NCI-H460 (cell line): ENCODE measurements at places on chromosomes 1 and 21.

- DNase-seq, result no peak
These were observed 24.7 kb downstream of the LYST start for GRCh38 chr1:235841938-235842545.

- no peak for DNase-seq
These were observed 22.4 kb upstream of the PADI2 start for GRCh38 chr1:17141441-17142197.

GRCh38 chr1:150371110-150371509 is 7.2 kb downstream of the RPRD2 start:
- DNase-seq, result no peak

- no peak for DNase-seq
These were observed 22.9 kb downstream of the SMAP2 start for GRCh38 chr1:40396420-40396819.

DNA sequence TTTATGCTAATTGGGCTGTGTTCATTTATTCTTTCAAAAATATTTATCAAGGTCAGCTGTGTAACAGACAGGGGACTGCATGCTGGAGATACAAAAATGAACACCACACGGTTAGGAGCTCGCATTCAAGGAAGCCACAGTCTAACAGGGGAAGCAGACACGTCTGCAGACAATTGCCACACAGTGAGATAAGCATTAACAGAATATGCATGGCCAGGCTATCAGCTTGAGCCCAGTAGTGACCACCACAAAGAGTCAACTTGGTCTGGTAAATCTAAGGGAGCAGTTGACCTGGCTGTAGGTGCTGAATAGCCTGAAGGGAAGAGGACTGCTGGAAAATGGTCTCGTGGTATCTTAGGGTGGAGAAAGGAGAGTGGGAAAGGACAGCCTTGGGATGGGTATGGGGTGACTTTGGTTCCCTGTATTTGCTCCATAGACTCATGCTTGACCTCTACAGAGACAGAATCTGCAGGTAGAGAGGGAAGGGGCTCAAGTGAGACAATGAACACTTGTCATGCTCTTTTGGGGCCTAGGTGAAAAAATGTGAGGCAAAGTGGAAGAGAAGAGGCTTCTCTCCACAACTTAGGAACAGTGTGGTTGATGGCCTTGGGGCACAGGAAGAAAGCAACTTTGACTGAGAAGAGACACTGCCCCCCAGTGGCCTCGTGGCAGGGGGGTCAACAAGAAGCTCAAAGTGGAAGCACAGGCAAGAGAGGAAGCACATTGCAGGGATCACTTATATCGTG is 7.6 kb upstream of the NPL start:
- peak; percentile 81 for DNase-seq

DNA sequence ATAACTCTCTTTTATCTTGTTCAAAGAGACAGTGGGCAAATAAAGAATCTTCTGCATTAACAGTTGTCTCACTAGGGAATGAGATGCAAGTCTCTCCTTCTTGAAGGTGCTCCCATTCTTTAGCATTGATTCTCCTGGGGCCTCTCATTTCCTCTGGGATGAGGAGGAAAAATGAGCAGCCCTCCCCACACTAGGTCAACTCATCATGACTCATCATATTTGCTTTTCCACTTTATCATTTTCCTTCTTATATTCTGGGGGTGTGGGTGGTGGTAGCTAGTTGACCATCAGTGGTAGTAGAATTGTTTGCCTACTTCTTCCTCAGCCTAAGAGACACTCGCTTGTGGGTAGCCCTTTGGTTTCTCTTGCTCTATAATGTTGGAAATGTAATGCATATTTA is 182.0 kb upstream of the C1orf87 start:
- peak; percentile 44 for DNase-seq

DNA sequence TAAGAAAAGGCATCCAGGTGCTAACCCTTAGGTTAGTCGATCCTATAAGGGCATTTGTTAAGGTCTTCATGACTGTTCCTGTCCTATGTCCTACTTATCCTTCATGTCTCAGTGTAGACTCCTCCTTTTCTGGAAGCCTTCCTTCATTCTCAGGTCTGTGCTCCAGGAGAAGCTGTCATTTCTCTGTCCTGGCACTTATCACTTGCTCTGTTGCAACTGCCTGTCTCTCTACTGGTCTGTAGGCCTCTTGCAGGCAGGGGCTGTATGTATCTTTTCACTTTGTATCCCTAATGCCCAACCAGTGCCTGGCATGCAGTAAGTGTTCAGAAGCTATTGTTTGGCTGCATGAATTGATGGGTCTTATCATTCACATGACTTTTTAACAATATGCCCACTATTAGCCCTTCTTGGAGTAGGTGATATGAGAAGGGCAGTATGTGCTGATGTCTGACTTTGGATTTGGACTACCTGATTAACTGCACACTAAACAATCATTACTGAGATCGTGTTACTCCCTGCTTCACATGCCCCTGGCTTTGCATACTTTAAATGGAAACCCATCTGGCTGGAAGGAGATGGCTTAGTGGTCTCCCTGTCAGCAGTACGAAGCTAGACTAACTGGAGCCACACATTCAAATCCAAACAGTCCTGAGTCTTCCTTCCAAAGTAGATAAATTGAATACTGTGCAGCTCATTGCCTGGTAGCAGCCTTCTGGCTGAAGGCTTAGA is 88.8 kb downstream of the RGL1 start:
- no peak for DNase-seq

GRCh38 chr1:58809325-58810010 is 25.6 kb upstream of the JUN start:
- DNase-seq, result no peak

DNA sequence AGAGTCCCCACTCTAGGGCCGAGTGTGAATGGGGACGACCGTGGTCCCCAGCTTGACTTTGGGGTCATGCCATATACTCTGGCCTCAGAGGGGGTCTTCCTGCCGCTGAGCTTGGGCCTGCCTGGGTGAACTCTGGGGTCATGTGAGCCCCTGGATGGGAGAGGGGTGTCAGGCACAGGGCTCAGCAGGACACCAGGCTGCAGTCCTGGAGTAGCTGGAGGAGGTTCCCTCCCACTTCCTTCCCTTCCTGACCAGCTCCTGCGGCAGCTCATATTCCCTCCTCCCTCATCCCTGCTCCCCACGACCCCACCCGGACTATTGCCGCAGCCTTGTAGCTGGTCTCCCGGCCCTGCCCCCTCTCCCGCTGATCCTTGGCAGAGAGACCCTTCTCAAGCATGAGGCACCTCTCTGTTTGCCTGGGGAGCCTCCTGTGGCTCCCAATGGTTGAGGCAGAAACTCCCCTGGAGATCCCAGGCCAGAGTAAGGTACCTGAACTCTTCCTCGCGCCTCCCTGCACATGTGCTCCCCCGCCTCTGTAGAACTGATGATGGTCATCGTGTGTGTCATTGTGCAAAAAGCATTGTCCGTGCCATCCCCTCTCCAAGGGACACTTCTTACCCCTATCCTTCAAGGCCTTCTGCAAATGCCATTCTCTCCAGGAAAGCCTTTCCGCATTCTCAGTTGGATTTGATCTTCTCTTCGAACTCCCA is 1.8 kb downstream of the TNFRSF1B start:
- no peak for DNase-seq

GRCh38 chr1:211915924-211916323 is 85.4 kb upstream of the LPGAT1 start:
- DNase-seq, result no peak
